Posterior vena cava (tissue), 2 donors: ENCODE measurements at places on chromosomes 1 and 21. TPM values are rescaled to one million over a fixed set of nuclear protein-coding genes. Genes with fewer than 3 reads are reported as not detected.

- no peak for DNase-seq
Observed at GRCh38 chr1:113073479-113073950, 517 bp downstream of the LRIG2 start.

Gene PTPN22
- total RNA-seq, result 4.6 TPM

Gene PEAR1
- total RNA-seq, result 14.6 TPM

GRCh38 chr1:236750928-236751327 lies 44.2 kb upstream of the MTR start:
- DNase-seq, result no peak

Gene ATP6V1G3
- total RNA-seq, result not detected

- DNase-seq, result peak; percentile 44
Observed at GRCh38 chr1:18536356-18536755, 55.6 kb downstream of the KLHDC7A start.

DNA sequence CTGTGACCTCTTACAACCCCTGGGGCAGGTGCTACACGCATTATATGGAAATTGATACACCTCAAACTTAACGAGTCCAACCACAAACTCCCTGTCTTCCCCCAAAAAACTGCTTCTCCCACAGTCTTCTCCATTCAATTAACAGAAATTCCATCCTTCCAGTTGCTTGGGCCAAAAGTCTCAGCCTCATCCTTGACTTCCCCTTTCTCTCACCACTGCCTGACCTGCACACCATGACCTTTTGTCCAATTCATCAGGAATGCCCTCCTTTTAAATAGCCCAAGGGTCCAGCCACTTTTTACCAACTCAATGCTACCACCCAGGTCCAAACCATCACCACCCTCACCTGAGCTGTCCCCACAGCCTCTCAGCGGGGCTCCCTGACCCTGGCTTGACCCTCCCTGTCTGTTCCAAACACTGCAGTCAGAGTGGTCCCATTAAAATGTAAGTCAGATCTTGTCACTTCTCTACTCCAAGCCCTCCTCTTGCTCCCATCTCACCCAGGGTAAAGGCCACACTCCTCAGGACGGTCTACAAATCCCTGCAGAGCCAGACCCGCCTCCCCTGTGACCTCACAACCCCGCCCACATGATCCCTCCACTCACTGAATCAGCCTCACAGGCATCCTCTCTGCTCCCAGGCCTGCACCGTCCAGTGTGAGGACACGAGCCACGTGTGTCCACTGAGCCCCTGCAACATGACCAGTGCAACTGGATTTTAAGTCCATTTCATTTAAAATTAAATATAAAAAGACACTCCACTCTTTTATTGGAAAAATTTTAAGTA lies 18.5 kb downstream of the KCNN3 start:
- no peak for DNase-seq

DNA sequence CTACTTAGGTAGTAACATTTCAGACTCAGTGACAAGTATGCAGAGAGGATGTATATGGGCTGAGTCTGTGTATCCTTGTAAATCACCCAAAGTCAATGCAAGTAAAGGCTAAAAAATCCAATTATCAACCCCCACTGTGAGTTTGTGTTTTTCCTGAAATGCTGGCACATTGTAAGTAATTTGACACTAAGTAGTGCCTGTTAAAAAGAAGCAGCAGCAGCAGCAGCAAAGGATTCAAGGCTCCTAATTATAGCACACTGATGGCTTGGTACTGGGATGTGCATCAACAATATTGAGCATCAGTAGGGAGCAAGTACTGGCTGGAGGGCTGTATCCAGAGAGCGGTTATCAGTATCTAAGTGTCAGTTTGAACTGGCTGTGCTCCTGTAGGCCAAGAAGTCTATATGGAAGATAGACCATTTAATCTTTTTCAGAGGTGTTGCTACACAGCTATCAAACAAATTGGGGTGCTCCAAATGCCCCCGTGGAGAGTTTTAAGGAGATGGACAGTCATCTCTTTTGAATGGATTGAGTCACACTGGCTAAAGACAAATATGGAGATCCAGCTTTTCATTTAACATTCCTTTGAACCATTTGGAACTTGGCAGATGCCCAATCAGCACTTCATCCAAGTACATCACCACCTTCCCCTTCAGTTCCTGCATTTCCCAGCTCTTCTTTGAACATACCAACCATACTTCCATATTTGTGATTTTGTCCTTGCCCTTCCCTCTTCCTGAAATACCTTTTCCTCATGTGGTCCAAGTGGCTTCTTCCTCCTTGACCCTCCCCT lies 241.2 kb upstream of the ST6GALNAC5 start:
- no peak for DNase-seq

Gene TCHH
- 0.23 TPM for total RNA-seq

Gene SERPINC1
- total RNA-seq, result 0.65 TPM

- DNase-seq, result no peak
Observed at GRCh38 chr1:30111431-30111830, 612.0 kb downstream of the MATN1 start.

- DNase-seq, result no peak
Observed at GRCh38 chr1:6414881-6415626, 4.7 kb downstream of the HES2 start.

GRCh38 chr1:34784751-34785221 lies 3.8 kb downstream of the GJB3 start:
- DNase-seq, result peak; percentile 62

GRCh38 chr1:244075247-244075722 lies 24.2 kb downstream of the ZBTB18 start:
- no peak for DNase-seq

DNA sequence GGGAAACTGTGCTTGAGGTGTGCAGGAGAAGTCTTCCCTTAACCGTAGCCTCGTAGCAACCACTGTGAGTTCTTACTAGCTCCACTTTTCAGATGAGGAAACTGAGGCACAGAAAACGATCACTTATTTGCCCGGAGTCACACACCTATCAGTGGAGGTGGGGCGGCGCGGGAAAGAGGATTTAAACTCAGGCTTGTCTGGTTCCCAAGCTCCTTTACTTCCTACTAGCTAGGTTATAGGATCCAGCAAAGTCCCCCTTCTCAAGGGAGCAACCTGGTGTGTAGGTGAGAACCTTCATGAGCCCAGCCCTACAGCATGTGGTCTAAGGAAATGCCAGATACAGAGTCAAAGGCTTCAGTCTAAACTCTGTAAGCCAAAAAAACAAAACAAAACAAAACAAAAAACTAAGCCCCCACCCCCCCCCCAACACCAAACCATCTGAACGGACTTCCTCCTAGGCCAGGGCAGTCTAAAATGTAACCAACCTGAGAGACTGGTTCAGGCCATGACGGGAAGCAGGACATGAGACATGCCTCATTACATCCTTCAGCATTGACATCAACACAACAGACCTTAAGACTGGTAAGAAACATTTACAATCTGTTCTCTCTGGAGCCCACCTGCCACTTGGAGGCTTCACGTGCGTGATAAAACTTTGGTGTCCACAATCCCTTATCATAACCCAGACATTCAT lies 709 bp upstream of the FBXO42 start:
- DNase-seq, result no peak

Gene CDC20
- total RNA-seq, result 0.95 TPM

- DNase-seq, result peak; percentile 99
Observed at GRCh38 chr21:37366482-37367316, at the start of gene DYRK1A. Gene DYRK1A, plus strand, starts transcription at chr21:37366773. Its CDS starts 53,602 bp downstream, at chr21:37420375.

GRCh38 chr1:119093721-119094120 lies 46.7 kb downstream of the WARS2 start:
- no peak for DNase-seq

- DNase-seq, result peak; percentile 76
Observed at GRCh38 chr21:45788637-45789506, 145.3 kb downstream of the PCBP3 start.

DNA sequence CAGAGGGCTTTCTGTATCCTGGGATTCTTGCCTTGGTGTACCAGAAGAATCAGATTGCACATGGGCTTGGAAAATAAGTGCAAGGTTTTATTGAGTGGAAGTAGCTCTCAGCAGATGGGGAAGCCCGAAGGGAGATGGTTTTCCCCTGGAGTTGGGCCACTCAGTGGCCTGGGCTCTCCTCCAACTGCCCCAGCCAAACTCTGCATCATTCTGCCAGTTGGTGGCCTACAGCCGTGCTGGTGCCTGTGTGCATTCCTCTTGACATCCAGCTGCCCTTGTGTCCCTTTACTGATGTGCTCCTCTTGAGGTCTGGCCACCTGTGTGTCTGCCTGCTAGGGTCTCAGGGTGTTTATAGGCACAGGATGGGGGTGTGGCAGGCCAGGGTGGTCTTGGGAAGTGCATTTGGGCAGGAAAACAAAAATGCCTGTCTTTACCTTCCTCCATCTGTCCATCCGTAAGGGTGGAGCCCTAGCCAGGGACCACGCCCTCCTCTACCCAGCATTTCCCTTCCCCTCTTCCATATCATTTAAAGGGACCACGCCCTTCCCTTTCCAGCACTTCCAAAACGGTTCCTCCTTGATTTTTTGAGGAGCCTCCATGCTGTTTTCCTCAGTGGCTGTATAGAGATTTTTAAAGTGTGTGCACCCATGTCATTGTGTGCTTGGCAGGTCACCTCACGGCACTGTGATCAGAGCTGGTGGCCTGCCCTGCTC lies 18.9 kb downstream of the SNAP47 start:
- DNase-seq, result no peak

GRCh38 chr1:205436776-205437410 lies 15.0 kb upstream of the LEMD1 start:
- no peak for DNase-seq

- DNase-seq, result no peak
Observed at GRCh38 chr1:10596780-10597179, 122.0 kb downstream of the PEX14 start.

Gene TRIM17
- total RNA-seq, result 1.9 TPM

DNA sequence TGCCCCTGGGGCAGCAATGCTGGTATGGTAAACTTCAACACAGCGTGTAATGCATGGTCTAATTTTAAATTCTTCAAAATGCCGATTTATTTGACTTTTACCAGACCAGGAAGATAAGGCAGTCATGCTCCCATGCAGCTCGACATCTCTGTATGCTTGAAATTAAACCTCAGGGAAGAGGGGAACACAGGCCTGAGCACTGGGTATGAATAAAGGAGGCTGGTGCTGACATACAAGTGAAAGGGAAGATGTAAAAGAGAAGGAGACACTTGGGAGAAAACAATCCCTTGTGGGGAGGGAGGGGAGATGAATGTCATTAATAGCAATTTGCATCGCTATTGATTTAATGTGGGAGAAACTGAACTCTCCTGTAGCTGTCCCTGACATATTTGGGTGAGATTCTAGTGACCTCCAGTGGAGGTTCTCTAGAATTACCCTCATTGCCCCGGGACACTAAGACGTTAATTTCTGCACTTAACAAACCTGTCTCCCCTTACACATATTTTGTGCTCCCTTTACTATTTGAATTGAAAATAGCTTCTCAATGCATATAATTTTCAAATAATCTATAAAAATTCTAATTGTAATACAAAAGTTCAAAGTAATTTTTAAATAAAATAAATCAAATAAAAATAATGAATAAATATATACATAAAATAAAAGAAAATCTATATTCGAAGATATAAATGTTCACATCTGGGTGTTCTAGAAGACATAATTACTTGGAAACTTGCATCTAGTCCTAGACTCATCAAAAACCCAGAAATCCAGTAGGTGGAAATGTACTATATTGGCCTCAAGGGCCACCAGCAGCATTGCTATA lies 283.1 kb downstream of the LMX1A start:
- DNase-seq, result no peak

DNA sequence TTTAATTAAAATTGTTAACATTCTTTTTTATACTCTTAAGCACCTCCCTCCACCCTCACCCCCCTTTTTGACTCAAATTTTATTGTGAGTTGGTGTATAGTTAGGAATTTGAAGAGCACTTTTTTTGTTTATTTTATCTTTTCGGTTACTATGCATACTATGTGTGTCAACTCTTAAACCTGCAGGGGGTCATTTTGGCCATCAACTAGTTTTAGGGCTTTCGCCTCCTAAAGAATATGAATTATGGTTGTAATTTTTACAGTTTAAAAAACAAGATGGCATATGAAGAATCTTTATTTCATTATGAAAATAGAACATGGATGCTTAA lies 9.7 kb downstream of the BACH1 start:
- no peak for DNase-seq

Gene DPT
- total RNA-seq, result 140 TPM

Gene NEGR1
- 25.7 TPM for total RNA-seq

Gene AMY1C
- total RNA-seq, result not detected

GRCh38 chr1:20361805-20362381 lies 71.2 kb downstream of the VWA5B1 start:
- peak; percentile 82 for DNase-seq

GRCh38 chr1:32948390-32948722 lies 16.3 kb downstream of the RNF19B start:
- DNase-seq, result no peak

DNA sequence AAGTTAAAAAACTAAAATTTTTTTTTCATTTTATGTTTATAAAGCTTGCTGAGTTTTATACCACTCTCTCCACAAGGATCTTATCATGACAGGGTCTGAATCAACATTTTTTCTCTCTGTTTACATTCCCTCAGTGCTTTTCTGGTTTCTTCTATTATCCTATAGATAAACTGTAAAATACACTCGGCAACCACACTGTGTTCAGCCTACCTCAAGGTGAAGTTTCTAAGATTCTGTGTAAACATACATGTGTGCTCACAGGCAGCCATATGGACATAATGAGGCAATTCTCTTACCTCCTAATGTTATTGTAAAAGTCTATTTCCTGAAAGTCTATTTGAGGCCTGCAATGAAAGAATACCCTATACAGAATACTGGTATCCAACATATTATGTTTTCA lies 114.6 kb downstream of the NTPCR start:
- DNase-seq, result no peak

DNA sequence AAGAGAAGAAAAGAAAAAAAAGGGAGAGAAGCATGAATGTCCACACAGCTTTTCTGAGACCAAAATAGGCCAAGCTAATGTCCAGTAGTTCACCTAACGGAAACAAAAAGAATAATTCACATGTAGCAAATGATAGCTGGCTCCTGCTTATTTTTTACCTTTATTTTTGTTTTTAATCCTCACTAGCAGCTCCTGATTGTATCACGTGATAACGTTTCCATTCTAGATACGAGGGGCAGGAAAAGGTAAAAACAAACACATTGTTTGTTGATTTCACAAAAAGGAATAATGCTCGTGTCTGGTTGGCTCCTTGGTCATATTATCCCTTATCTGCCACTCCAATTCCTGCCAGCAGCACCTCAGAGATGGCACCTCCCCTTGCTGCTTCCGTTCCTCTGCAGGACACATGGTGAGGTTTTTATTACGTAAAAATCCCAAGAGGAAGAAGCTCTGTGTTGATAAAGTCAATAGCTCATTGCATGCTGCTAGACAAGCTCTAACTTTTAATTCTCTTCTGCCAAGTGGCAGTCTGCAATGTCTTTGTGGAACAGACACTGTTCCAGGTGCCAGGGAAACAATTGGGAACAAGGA lies 201.7 kb downstream of the CRB1 start:
- no peak for DNase-seq

Gene NTNG1
- total RNA-seq, result 0.76 TPM
